Omental fat pad (tissue), 4 donors: ENCODE measurements at places on chromosomes 5 and 9. TPM values are rescaled to one million over a fixed set of nuclear protein-coding genes. Genes with fewer than 3 reads are reported as not detected.

DNA sequence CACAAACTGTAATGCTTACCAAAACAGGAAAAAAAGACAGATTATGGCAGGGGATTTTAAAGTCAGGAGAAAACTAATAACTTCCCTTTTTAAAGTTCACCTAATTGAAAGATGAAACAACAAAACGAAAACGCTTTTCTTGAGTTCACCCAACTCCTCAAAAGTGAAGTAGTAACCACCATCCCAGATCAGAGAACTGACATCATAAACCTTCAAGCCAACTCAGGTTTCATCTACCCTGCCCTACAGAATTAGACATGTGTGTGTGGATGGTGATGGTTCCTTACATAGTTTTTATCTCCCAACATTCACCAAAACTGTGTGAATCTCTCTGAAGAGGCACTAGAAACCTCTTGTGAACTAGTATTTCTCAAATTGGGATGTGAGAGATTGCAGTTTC lies 195.2 kb upstream of the PTGER4 start:
- DNase-seq = no peak

- DNase-seq = no peak
Measured at GRCh38 chr9:37444890-37445289, 20.4 kb downstream of the ZBTB5 start.

GRCh38 chr5:95081500-95081960 lies 203.4 kb downstream of the MCTP1 start:
- no peak for DNase-seq

GRCh38 chr9:14526504-14526903 lies 166.7 kb downstream of the ZDHHC21 start:
- DNase-seq = no peak

DNA sequence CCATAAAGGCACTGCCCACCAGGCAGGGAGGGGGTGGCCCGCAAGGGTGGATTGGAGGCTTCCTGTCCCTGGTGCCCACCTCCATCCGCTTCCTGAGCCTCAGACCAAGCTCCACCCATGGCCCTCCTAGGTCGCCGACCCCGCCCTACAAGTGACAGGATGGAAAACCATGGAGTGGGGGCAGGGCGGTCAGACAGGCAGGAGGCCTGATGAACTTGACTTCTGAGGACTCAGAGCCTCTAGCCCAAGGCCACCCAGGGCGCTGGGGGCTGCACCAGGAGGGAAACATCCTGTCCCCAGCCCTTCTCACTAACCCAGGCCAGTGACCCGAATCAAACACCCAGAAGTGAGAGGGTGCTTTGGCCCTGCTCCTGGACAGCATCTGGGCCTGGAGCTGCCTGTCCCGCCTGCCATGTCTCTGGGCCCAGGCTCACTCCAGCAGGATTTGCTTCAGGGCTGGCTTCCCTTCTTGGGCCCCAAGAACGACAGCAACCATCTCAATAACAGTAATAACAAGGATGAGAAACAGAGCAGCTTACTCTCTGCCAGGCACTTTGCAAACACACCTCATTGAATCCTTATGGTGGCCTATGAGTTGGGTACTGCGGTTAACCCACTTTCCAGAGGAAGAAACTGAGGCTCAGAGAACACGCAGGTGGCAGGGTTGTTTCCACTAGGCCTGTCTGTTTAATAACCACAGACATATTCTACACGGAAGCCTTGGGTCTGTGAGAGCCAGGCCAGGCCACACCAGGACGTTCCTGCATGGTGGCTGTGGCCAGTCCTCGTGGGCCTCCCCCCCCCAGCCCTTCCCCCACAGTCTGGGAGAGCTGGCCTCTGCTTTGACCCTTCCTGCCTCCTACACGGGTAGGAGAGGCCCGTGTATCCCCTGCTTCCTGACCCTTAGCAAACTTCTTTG lies 4.4 kb upstream of the ST6GALNAC6 start:
- no peak for DNase-seq

The HTR1A gene
- not detected for total RNA-seq

- DNase-seq = no peak
Measured at GRCh38 chr9:99307851-99308250, 85.8 kb downstream of the SEC61B start.

DNA sequence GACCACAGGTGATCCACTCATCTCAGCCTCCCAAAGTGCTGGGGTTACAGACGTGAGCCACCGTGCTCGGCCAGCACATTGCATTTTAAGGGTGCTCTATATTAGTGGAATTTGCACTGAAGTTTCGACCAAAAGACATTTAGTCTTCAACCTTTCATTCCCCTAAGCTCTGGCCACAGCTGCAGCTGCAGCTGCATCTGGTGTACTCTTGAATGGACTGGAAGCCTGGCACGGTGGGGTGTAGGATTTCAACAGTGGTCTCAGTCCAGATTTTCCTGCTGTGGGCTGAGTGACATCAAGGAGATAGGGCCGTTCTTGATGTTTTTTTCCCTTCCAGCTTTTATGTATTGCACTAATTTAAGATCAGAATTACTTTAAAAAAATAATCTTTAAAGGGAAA lies 255.2 kb downstream of the PDZD2 start:
- DNase-seq = no peak

The PLPPR1 gene
- not detected for total RNA-seq

DNA sequence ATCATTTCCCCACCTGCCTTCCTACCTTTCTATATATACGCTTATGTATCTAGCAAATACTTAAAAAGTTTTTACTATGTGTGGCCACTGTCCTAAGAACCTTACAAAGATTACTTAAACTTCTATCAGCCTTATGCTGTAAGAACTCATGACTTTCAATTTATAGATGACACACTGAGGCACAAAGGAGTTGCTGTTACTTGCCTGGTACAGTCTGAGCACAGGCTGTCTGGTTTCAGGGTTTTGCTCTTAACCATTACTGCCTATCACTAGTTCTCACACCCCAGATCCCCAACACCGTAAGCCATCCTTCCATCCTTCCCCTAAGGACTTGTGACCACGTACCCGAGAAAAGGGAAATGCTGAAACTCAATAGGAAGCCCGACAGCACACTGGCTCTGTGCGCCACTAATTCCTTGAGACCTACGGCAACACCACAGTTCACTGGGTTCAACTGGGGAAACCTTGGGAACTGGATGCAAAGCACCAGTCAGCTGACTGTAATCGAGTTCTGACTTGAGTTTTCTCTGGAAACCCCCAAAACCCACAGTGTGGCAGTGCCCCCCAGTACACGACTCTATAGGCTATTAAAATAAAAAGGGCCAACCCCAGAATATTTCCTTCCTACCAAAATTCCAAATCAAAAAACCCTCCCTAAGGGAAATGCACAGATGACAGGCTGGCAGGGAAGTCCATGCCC lies 56.0 kb downstream of the AUH start:
- no peak for DNase-seq

The RGS14 gene
- 25.1 TPM for total RNA-seq

- DNase-seq = no peak
Measured at GRCh38 chr9:121055642-121056143, 5.6 kb upstream of the C5 start.
